ENCODE measurements at places on chromosomes 7 and 10.

GRCh38 chr7:26910221-26910620 lies 45.8 kb upstream of the SKAP2 start:
- DNase-seq: no peak

DNA sequence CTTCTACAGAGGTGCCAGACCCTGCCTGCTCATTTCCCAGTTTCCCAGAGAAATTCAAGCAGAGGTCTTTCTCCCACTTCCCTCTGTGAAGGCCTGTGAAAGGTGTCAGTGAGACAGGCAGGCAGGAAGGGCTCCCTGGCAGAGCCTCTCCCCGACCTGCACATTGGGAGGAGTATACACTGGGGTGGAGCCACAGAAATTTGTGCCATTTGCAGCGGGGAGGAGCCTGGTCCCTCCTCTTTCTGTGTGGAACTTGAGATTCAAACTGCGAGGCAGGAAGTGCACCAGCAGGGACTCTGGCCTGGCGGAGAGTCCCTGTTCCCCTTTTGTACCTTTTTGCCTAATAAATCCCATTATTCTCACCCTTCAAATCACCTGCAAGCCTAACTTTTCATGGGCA lies 54.6 kb upstream of the OPN4 start:
- DNase-seq: no peak

DNA sequence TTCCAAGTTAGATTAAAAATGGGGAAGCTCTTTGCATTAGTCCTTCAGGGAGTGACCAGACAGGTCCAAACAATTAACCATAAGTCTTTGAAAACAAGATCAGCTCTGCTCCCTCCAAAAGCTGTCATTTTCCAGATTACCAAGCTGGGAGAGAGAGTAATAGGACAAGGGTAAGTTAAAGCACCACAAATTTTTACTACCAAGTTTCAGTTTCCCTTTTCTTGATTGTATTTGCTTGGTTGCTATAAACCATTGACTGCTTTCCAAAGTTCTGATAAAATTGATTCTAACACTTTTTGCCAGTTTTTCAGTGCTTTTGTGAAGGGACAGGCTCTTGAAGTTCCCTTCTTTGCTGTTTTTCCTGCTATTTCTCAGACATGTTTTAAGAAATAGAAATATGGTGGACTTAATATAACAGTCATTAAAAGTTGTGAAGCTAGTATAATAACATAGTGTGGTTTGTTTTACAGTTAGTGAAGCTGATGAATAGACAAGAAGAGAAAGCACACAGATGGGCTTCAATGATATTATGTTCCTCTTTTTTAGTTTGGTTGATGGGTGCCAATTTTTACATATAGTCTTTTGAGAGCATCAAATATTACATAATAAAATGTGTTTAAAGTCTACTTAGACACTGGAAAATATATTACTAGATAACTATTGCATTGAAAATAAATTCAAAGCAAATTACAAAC lies 40.0 kb upstream of the ZNF365 start:
- DNase-seq: no peak

- no peak for DNase-seq
Observed at GRCh38 chr7:82275342-82275741, 168.2 kb downstream of the CACNA2D1 start.

GRCh38 chr10:58898854-58899573 lies 277.4 kb upstream of the PHYHIPL start:
- no peak for DNase-seq

- DNase-seq: no peak
Observed at GRCh38 chr7:113199841-113200240, 81.5 kb upstream of the SMIM30 start.

- no peak for DNase-seq
Observed at GRCh38 chr10:23106331-23107072, 11.1 kb downstream of the MSRB2 start.

DNA sequence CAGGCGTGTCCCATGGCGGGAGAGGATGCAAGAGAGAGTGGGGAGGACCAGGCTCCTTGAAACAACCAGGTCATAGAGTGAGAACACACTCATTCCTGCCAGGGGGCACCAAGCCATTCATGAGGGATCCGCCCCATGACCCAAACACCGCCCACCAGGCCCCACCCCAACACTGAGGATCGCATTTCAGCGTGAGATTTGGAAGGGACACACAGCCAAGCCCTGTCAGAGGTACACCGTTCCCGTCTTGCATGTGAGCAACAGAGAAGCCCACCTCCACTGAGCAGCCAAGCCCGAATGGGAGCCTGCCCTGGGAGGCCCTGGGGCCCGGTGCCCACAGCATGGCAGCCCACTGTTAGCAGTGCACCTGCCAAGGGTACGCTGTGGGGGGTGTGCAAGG lies 7.9 kb upstream of the ARPC1B start:
- DNase-seq: no peak

DNA sequence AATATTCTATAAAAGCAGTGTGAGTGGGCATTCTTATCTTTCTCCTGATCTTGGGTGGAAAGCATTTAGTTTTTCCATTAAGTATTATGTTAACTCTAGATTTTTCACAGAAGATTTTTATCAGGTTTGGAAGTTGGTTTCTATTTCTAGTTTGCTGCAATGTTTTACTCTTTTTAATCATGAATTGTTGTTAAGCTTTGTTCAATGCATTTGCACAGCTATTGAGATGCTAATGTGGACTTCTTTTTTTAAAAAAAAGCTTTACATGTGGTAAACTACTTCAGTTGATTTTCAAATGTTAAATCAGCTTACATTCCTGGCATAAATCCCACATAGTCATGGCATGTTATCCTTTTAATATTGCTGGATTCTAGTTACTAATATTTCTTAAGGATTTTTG lies 363.6 kb upstream of the NRP1 start:
- DNase-seq: no peak

- no peak for DNase-seq
Observed at GRCh38 chr7:18590744-18591340, 95.3 kb downstream of the HDAC9 start.

- DNase-seq: no peak
Observed at GRCh38 chr7:19648791-19649190, 60.0 kb downstream of the POLR1F start.

DNA sequence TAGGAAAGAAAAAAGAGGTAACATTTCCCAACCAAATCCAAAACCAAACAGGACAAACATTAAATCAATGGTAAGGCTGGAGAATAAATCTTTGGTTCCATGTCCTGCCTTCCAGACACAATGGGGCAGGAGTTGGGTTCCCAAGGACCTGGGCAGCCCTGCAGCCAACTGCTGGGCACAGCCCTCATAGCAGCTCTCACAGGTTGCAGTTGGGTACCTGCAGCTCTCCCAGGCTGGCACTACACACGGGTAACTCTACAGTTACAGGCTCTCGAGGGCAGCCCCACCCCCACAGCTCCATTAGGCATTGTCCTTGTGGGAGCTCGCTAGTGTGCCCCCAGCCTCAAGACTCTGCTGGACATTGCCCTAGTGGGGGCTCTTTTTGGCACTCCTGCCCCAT lies 7.5 kb downstream of the GRB10 start:
- no peak for DNase-seq

DNA sequence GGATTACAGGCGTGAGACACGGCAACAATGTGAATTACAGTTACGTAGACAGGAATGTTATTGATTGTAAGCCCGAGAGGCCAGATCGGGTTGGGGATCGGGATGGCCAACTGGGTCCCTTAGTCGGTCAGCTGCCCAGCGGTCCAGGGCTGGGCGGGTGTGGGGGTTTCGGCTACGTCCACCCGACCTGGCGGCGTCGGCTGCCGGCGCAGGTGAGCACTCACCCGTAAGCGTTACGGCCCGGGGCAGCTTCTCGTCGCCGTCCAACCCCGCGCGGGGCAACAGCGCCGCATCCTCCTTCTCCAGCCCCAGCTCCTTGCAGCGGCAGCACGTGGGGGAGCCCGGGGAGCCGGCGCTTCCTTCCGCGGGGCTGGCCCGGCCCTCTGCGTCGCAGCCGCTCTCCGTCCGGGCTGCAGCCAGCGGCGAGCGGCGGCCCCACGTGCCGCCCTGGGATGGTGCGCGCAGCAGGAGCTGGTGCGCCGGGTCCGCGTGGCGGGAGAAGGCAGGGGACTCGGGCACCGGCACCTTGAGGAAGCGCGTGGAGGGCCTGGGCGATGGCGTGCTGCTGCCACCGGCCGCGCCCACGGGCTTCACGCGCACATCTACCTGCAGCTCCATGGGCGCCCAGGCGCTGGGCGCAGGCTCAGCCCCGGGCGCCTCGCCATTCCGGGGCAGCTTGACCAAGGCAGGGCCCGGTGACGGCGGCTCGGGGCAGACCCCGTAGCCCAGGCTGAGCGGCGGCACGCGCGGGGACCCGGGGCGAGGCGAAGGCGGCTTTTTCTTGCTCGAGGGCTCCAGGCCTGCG lies 609 bp downstream of the KLRG2 start:
- no peak for DNase-seq

DNA sequence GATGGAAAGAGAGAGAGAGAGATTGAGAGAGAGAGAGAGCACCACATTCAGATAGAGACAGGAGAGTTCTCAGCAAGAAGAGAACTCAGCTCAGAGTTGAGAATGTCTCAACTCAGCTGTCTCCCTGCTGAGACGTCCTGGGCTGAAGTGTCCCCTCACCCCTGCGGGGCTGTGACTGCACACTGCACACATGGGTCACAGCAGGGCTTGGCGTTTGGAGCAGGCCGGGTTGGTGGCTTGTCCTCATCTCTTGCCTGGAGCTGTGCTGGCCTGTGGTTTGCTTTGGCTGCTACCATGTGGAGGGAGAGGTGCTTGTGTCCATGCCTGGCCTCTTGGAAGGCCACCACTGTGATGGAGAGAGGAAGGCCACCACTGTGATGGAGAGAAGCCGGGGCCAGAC lies 167.9 kb downstream of the RNF216 start:
- no peak for DNase-seq

GRCh38 chr10:103111918-103112877 lies 80.9 kb downstream of the NT5C2 start:
- DNase-seq: no peak

DNA sequence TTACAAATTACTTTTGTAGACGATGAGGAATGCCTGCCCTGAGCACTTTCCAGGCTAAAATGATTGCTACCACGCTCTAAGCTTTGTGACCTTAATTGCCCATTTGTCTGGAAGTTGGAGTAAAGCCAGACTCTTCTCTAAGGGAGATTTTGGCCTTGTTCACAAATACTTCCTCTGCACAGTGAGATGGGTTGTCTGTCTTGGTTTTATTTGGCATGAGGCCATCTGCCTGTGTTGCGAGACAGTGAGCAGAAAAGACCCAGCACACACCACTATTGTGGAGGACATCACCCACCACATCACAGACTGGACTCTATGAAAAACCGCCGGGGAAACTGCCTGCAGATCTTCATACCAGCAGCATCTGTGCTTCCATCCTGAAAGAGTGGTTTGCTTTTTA lies 138.4 kb downstream of the BICC1 start:
- DNase-seq: no peak

GRCh38 chr10:130169136-130169859 lies 33.1 kb downstream of the GLRX3 start:
- no peak for DNase-seq

DNA sequence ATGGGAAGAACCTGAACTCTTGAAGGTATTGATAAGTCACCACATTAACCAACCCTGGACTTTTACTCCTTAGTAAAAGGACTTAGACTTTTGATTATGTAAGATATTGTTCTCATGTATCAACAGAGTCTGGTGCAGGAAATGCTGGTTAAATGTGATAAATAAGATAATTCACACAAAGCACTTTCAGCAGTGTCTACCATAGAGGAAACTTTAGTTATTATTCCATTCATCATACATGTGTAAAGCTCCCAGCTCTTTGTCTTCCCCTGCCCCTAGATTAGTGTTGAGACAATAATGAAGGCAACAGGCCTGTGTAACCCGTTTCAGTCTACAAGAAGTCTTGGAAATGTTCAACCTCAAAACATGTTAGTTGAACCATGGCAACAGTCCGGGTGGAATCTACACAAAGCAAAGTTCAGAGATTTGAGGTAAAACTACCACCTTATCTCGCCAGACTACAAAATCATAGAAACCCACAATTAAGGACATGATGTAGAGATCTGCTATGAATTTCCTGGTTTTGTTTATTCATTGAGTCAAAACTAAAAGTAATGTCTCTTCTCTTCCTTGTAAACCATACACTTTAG lies 109.9 kb upstream of the ADO start:
- DNase-seq: no peak

DNA sequence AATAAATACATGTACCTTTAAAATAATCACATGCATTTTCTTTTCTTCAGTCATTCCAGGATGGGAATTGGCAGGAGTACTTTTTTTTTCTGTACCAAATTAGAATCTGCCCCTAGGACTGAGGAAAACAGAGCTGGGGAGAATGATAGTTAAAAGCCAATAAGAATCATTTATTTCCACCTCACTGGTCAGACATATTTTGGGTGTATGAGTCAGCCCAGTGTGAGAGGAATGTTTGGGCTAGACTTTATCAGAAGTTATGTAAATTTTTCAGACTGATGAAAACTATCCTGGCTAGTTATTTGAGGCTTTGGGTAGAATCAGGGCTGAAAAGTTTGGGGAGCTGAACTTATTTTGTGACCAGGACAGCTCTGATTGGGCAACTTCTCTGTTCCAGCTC lies 303.1 kb upstream of the NPSR1 start:
- DNase-seq: no peak

DNA sequence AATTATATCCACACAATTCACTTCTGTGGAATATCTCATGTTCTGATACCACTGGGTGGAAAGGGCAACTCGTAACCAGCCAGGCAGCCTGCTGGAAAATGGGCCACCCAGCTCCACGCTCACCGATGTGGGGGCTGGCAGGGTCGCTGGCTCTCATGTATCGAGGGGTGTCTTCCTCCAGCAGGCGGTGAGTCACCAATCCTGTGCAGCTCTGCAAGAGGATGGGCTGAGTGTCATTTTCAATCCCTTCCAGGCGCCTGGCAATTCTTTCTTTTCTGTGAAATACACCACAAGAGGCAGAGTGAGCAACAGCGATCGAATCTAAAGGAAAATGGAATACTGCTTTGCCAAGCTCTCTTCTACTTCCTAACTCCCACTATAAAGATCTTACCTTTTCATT lies 80.1 kb downstream of the SVIL start:
- no peak for DNase-seq

DNA sequence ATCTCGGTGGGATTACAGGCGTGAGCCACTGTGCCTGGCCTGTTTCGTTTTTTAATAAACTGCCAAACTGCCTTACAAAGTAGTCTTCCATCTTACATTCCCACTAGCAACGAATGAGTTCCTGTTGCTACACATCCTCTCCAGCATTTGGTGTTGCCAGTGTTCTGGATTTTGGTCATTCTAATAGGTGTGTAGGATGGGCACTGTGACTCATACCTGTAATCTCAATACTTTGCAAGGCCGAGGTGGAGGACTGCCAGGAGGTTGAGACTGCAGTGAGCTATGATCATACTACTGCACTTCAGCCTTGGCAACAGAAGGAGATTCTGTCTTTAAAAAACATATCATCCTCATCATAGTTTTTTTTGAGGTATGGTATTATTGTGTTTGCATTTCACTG lies 21.4 kb upstream of the RSBN1L start:
- DNase-seq: no peak

GRCh38 chr7:36079446-36080025 lies 73.5 kb upstream of the EEPD1 start:
- no peak for DNase-seq

- no peak for DNase-seq
Observed at GRCh38 chr7:537911-538634, 18.4 kb upstream of the PDGFA start.

All from iPS DF 6.9 (cell line).